Placental epithelial cell (primary cell): ENCODE measurements at places on chromosomes 2 and 18. TPM values are rescaled to one million over a fixed set of nuclear protein-coding genes. Genes with fewer than 3 reads are reported as not detected.

EPB41L3 gene
- 89.9 and 122 TPM in 2 replicates for total RNA-seq

DYNAP gene
- not detected in 2 replicates for total RNA-seq

LONRF2 gene
- under 0.01 and 0.39 TPM in 2 replicates for total RNA-seq

AQP12A gene
- total RNA-seq = not detected in 2 replicates

NBEAL1 gene
- 40.0 and 54.5 TPM in 2 replicates for total RNA-seq

SLC8A1 gene
- total RNA-seq = 4.3 and 8.2 TPM in 2 replicates

IL1RL2 gene
- total RNA-seq = 10.6 and 13.7 TPM in 2 replicates

ATL2 gene
- 29.7 and 36.9 TPM in 2 replicates for total RNA-seq

ACTR3 gene
- total RNA-seq = 68.3 and 227 TPM in 2 replicates

ARHGAP15 gene
- not detected in 2 replicates for total RNA-seq

PKDCC gene
- total RNA-seq = 1.1 and 1.6 TPM in 2 replicates

SP5 gene
- not detected in 2 replicates for total RNA-seq
